ENCODE measurements at places on chromosomes 7 and 10. TPM values are rescaled to one million over a fixed set of nuclear protein-coding genes. Genes with fewer than 3 reads are reported as not detected.

FAM131B gene
- 0.53 TPM for total RNA-seq

CNPY1 gene
- total RNA-seq: not detected

CUX1 gene
- 40.5 TPM for total RNA-seq

TWIST1 gene
- total RNA-seq: 23.7 TPM

ZNF862 gene
- 5.0 TPM for total RNA-seq

Measured in bronchial epithelial cell (primary cell).